ENCODE measurements at places on chromosomes 7 and 10.

DNA sequence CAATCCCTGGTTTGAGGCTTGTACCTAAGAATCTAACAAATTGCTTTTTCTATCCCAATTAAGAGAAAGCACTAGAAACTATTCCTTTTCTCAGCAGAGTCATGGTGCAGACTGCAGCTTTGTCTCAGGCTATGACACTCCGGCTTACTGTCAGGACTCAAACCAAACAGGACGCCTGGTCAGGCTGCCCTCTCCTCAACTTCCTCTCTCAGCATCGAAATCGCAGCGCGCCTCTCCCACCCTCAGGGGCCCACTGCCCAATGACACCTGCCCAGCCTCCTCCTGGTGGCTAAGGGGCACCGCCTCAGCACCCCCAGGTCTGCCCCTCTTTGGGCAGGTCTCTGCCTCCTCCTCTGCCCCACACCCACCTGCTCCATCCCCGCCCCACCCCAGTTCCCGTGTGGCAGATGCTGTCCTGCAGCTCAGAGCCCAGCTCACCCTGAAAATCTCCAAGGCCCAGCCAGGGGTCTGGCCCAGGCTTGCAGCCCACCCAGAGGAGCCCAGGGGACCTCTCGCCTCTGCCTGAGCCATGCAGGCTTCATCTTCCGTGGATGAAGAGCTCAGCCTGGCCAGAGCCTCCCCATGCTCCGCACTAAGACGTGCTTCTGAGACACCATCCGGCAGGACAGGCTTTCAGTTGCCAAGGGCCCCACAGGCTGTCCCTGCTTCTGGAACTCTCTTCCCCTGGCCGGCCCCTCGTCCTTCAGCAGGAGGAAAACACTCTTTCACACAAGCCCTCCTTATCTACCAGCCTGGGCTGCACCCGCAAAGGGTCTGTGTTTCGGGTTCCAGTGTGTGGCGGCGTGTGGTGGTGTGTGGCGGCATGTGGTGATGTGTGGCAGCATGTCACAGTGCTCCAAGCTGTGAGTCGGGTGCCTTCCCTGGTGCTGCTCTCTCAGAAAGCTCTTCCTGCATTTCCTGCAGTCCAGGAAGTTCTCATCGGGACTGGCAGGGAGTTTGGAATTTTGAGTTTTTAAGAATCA, 16.4 kb upstream of the PTPRN2 start:
- DNase-seq = no peak

- DNase-seq = no peak
Observed at GRCh38 chr10:68171539-68172080, 60.3 kb downstream of the ATOH7 start.

DNA sequence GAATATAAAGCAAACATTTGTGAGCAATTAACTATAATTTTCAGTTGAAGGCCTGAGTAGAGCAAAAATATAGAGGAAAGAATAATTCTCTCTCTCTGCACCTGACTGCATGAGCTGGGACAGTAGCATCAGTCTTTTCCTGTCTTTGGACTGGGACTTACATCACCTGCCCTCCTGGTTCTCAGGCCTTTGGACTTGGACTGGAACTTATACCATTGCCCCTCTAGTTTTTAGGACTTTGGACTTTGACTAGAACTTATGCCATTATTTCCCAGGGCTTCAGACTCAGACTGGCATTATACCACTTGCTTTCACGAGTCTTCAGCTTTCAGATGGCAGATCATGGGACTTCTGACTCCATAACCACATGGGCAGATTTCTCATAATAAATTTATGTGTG, 81.0 kb upstream of the SLC25A13 start:
- DNase-seq = no peak

DNA sequence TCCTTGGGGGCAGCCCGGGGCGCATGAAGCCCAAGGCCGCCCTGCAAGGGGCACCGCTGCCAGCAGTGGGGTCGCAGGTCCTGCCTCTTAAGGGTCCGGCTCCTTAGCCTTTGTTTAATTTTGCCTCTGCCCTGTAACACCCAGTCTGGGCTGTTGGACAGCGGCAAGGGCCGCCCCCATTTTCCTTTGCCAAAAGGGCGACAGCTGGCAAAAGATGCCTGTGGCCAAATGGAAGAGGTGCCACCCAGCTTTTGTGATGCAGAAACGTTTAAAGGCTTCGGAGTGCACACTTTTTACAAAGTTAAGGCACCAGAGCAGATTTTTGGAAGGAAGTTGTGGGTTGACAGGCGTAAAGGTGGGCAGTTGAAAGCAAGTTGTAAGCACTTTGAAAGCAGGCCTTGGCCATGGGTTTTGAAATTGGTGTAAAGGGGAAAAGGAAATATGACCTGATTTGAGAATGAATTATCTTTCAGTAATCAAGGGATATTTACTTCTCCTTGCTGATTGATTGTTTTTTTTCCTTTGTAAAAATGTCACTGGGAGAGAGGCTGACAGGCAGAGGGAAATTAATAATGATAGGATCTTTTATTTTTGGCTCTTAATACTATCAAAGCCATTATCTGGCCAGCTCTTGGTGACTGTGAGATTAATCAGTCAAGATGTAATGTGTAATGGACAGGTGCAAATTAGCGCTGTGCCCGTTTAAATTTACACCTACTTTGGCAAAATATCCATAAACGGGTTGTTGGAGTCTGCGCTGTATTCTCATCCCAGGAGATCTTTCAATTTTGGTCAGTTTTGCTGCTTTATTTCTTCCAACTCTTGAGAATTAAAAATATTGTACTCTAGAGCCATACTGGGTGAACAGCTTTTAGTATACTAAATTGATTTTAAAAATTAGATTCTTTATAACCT, 1.2 kb downstream of the CASD1 start:
- no peak for DNase-seq

DNA sequence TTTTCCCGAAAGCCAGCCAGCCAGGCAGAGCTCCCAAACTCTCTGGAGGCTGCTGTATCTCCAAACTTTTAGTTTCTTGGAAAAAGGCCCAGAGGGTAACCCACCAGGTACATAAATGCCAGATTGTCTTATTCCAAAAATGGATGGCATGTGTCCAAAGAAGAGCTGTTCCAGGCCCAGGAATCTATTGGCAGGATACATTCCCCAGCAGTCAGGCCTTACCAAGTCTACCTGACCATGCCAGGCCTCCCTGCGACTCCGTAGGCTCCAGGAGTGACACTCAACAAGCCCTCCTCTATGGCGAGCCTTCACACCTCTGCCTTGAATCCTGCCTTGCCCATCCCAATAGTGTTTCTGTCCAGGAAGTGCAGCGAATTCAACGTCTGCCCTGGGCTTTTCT, 95.6 kb downstream of the GRB10 start:
- DNase-seq = no peak

DNA sequence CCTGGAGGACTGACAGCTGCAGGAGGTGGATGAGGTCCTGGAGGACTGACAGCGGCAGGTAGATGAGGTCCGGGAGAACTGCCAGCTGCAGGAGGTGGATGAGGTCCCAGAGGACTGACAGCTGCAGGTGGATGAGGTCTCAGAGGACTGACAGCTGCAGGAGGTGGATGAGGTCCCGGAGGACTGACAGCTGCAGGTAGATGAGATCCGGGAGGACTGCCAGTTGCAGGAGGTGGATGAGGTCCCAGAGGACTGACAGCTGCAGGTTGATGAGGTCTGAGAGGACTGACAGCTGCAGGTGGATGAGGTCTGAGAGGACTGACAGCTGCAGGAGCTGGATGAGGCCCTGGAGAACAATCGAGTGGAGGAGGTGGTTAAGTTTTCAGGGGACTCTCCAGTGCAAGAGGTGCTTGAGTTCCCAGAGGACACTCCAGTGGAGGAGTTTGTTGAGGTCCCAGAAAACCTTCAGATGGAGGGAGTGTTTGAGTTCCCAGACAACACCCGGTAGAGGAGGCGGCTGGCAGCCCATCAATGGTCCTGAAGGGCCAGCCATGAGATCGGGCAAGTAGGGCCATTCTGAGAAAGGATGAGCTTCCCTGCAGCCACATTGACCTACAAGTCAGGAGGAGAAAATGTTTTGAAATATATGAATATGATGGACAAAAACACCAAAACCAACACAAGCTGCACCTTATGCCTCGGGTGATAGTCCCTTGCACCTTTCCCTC, 4.7 kb upstream of the EIF5AL1 start:
- no peak for DNase-seq

DNA sequence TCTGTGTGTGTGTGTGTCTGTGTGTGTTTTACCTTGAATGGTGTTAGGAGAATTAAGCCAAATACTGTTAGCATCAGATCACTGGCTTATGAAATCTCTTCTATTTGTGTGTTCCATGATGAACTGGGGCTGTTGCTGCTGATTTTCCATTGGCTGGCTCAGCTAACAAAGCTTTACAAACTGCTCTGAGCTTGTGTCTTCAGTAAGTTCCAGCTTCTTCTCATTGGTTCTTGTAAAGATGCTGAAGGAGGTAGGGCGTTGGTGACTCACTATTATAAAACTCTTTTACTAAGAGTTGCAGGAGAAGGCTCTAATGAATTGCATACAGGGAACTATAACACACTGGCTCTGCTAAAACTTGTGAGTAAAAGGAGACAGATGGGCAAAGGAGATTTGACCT, 136.4 kb upstream of the PRKCQ start:
- no peak for DNase-seq

DNA sequence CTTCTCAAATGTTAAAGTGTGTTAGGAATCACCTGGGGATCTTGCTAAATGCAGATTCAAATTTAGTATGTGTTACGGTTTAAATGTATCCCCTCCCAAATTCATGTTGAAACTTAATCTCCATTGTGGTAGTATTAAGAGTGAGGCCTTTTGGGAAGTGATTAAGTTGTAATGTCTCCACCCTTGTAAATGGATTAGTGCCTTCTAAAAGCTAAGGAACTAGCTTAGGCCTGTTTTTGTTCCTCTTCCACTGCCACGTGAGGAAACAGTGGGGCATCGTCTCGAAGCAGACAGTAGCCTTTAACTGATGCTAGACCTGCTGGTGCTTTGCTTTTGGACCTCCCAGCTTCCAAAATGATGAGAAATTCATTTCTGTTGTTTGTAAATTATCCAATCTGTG, 52.3 kb upstream of the SEMA3D start:
- no peak for DNase-seq

DNA sequence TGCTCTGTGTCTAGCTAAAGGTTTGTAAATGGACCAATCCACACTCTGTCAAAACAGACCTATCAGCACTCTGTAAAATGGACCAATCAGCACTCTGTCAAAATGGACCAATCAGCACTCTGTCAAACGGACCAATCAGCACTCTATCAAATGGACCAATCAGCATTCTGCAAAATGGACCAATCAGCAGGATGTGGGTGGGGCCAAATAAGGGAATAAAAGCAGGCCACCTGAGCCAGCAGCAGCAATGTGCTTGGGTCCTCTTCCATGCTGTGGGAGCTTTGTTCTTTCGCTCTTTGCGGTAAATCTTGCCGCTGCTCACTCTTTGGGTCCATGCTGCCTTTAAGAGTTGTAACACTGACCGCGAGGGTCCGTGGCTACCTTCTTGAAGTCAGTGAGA, 740.5 kb upstream of the POM121L12 start:
- DNase-seq = no peak

GRCh38 chr10:47311193-47311931, 10.9 kb upstream of the GDF2 start:
- DNase-seq = no peak

Measured in NCI-H460 (cell line).